ENCODE measurements at places on chromosomes 7 and 10. TPM values are rescaled to one million over a fixed set of nuclear protein-coding genes. Genes with fewer than 3 reads are reported as not detected.

FGL2 gene
- 5.2 TPM for total RNA-seq

C7orf33 gene
- total RNA-seq = not detected

POU6F2 gene
- not detected for total RNA-seq

CYCS gene
- total RNA-seq = 157 TPM

OR6V1 gene
- not detected for total RNA-seq

GRID1 gene
- not detected for total RNA-seq

NEUROG3 gene
- not detected for total RNA-seq

FAM25C gene
- total RNA-seq = not detected

ACHE gene
- not detected for total RNA-seq

WDFY4 gene
- 1.0 TPM for total RNA-seq

RGR gene
- not detected for total RNA-seq

CPVL gene
- 0.41 TPM for total RNA-seq

SFRP4 gene
- total RNA-seq = not detected

CPA2 gene
- total RNA-seq = not detected

NKX2-3 gene
- not detected for total RNA-seq

PODXL gene
- total RNA-seq = 1.5 TPM

CYP2E1 gene
- total RNA-seq = 0.39 TPM

TMEM236 gene
- total RNA-seq = 0.05 TPM

CYP26C1 gene
- total RNA-seq = not detected

SDK1 gene
- total RNA-seq = 0.16 TPM

FOXP2 gene
- total RNA-seq = not detected

C10orf62 gene
- total RNA-seq = not detected

ZNF438 gene
- total RNA-seq = 3.9 TPM

DPY19L1 gene
- total RNA-seq = 22.3 TPM

CNNM1 gene
- 0.14 TPM for total RNA-seq

TMEM273 gene
- 41.0 TPM for total RNA-seq

FAM180A gene
- not detected for total RNA-seq

LHFPL3 gene
- total RNA-seq = not detected

CLRN3 gene
- total RNA-seq = not detected

LIPN gene
- not detected for total RNA-seq

SEMA3D gene
- total RNA-seq = not detected

SLC26A3 gene
- total RNA-seq = not detected

HECW1 gene
- not detected for total RNA-seq

TSPAN13 gene
- 0.57 TPM for total RNA-seq

IGF2BP3 gene
- total RNA-seq = 15.0 TPM

ITPRID1 gene
- total RNA-seq = not detected

SKIDA1 gene
- total RNA-seq = 0.25 TPM

RARRES2 gene
- not detected for total RNA-seq

ERVW-1 gene
- total RNA-seq = not detected

PLXNA4 gene
- 10.6 TPM for total RNA-seq

MSMB gene
- total RNA-seq = not detected

EVX1 gene
- not detected for total RNA-seq

AKR1C8 gene
- 0.23 TPM for total RNA-seq

CTAGE4 gene
- total RNA-seq = 2.3 TPM

SPAM1 gene
- total RNA-seq = not detected

ASB10 gene
- not detected for total RNA-seq

RBP3 gene
- not detected for total RNA-seq

SPDYE17 gene
- total RNA-seq = not detected

VWA2 gene
- total RNA-seq = not detected

GNGT1 gene
- not detected for total RNA-seq

GJD4 gene
- not detected for total RNA-seq

PON3 gene
- total RNA-seq = 0.25 TPM

BICC1 gene
- 0.07 TPM for total RNA-seq

MMP21 gene
- 0.09 TPM for total RNA-seq

GIMAP4 gene
- total RNA-seq = 198 TPM

SUN1 gene
- total RNA-seq = 61.3 TPM

OR2F2 gene
- not detected for total RNA-seq

Measured in T-helper 2 cell treated with Interferon-gamma antibody and Interleukin-4, amounts not matched to agents 100 ng/mL and 5 ng/mL, for 36 hours (primary cell).